ENCODE measurements at places on chromosomes 5 and 9.

GRCh38 chr5:52774005-52774410, 13.7 kb upstream of the ITGA1 start:
- DNase-seq: no peak

DNA sequence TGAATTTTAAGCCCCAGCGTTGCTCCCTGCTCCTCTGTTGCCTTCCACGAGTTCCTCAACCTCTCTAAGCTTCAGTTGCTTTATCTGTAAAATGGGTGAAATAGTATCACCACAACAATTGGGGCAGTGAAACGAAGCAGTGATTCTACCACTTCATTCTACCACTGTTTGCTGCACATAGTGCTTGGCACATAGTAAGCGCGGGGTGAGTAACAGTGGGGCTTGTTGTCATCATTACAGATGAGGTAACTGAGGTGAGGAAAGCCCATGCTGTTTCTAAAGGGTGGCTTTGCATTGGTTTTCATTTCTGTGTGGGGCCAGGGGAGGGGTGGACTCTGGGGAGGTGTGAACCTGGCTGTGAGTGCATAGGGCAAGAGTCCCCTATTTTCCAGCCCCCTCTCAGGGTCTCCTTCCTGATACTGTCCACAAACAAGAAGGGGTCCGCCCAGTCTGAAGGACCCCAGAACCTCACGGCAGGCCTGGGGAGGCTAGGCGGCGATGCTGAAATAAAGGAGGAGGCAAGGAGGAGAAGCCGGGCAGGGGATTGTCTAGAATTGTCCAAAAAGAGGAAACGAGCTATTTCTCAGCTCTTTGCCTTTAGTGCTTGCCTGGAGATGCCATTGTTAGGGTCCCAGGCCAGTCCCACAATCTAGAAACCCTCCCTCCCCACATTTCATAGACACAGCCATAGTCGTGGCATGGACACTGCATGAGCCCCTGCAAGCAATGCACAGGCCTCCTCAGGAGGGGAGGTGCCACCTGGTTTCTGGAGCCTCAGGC, 65.6 kb downstream of the IL6ST start:
- DNase-seq: no peak

- DNase-seq: no peak
These were observed 43.2 kb upstream of the ASTN2 start for GRCh38 chr9:117458066-117458465.

GRCh38 chr5:38250763-38251448, 7.5 kb upstream of the EGFLAM start:
- DNase-seq: no peak

DNA sequence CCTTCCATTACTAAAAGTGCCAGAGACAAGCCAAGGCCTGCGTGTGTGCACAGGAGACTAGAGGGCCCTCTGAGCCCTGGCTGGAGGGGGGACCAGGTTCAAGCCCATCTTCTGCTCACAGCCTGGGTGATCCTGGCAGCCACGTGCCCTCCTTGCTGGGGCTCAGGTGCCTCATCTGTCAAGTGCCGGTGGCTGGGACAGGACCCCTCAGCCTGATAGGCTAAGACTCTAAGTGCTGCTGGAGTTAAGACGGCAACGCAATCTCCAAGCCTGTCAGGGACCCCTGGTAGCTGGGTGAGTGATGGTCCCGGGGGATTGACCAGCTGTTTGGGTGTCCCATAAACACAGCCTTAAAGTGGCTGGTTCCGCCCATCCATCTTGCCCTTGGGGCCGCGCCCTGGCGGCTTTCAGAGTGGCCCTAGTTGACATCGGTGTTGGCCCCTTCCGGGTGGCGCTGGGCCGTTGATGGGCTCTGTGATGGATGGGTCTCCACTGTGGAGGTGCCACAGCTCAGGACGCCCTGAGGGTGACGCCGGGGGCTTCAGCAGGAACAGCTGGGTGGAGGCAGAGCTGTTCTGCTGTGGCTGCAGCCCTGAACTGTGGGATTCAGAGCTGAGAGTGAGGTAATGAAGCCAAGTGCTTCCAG, 136.2 kb downstream of the BARX1 start:
- no peak for DNase-seq

DNA sequence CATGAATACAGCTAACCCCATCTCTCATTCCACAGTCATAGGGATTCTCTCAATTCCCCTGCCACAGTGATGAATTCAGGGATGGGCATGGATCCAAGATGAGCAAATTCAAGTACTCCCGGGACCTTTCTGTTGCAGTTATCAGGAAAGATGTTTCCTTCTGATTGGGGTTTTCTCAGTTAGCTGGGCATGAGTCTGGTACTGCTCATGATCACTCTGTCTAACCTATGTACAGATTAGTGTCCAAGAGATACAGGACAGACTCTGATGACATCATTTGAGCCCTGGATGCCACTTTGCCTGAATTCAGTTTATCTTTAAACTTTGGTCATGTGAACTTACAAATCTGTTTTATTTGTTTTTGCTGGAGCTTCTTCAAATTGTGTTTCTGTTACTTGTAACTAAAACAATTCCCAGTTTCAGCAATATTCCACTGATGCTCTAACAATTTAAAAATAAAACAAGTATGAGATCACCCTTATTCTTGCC, 257.7 kb upstream of the KLF9 start:
- no peak for DNase-seq

- no peak for DNase-seq
These were observed 169.7 kb upstream of the CD180 start for GRCh38 chr5:67366276-67366675.

DNA sequence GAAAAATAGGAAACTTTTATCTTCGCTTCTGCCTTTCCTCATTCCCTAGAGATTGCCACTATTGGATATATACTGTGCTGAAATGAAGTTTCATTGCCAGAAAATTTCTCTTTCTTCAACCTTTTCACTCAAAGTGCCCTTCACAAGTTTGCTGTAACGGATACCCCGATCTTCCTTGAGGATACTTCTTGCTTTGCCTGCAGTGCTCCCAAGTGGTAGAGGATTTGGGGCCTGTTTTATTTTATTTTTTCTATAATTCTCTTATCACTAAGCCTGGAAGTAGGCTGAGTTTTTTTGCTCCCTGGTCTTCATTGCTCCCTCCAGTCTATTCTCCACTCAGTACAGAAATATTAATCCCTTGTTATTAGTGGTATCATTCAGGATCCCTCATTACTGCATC, 481.4 kb upstream of the CDH18 start:
- DNase-seq: no peak

DNA sequence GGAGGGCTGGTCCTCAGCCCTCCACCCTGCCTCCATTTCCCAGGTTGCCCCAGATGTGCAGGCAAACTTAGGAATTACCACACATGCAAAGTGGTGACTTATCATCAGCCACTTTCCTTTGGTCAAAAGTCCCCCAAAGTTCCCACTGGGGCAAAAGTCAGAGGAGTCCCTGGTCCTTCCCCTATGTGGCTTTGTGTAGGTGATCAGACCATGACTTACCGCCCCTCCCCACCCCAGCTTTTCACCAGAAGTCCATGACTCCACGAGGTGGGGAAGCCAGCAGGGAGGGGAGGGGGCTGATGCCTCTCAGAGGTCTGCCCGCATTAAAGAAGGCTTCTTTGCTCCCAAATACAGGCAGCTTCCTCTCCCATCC, 5.8 kb downstream of the TRAF1 start:
- no peak for DNase-seq

- DNase-seq: no peak
These were observed at the start of gene NR2F1 for GRCh38 chr5:93582677-93583438. NR2F1 (plus strand) TSS chr5:93583222; CDS start chr5:93585024, 1,802 bp downstream.

DNA sequence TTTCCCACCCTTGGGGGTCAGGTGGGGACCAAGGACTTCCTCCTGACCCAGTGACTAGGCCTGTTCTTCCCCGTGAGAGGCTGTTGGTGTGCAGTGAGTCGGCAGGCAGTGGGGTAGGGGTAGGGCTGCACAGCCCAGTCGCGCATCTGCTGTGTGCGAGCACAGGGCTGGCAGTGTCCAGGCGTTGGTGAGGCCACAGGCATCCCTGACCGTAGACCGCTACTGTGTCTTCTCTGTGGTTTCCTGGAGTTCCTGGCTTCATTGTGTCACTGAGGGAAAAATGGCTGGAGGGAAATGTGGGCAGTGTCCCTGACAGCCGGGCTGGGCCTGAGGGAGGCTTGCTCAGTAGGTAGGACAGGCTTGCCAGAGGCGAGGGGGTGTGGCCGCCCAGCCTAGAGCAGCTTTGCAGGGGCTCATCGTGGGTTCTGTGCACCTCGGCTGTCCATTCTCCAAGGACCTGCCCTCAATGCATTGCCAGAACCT, 95.4 kb downstream of the CACNA1B start:
- no peak for DNase-seq
